ENCODE measurements at places on chromosomes 12 and 14.
A peak's percentile ranks its signal among the peaks of the same experiment; 100 is the strongest.

GRCh38 chr12:46266869-46267574 is 1.8 kb downstream of the SLC38A1 start:
- peak; percentile 53 for DNase-seq

- no peak for DNase-seq
Observed at GRCh38 chr12:40232602-40233001, 7.8 kb downstream of the LRRK2 start.

GRCh38 chr12:26431211-26431610 is 235.8 kb downstream of the SSPN start:
- no peak for DNase-seq

GRCh38 chr12:118727196-118727978 is 254.0 kb upstream of the SRRM4 start:
- DNase-seq, result no peak

DNA sequence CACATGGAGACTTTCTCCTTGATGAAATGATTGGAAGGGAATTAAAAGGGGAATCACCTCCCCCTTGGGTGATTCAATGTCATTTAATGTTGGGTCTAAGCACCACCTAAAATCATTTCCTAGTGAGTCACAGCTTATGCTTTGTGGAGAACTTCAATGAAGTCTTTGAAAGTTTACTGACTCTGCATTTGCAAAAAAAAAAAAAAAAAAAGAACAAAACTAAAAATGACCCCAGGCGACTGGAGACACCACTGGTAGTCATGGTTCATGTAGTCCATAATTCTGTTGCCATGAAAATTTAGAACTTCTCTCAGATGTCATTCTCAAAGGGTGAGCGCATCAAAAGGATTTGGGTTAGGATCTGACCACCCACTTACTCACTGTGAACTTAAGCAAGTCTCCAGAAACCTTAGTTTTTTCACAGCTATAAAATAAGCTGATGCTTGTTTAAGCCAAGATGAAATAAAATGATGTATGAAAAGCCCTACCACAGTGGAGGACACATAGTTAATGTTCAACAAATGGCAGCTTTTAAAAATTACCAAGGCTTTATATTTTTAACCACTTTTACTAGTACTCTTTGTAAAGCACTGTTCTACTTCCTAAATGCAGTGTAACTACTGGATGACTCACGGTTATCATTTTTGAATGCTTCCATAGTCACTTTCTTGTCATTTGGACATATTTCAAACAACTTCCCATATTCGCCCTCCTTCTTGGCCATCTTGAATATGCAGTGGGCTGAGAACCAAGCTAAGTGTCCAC is 18.1 kb upstream of the KSR2 start:
- no peak for DNase-seq

GRCh38 chr12:99110868-99111267 is 465.8 kb downstream of the APAF1 start:
- no peak for DNase-seq

DNA sequence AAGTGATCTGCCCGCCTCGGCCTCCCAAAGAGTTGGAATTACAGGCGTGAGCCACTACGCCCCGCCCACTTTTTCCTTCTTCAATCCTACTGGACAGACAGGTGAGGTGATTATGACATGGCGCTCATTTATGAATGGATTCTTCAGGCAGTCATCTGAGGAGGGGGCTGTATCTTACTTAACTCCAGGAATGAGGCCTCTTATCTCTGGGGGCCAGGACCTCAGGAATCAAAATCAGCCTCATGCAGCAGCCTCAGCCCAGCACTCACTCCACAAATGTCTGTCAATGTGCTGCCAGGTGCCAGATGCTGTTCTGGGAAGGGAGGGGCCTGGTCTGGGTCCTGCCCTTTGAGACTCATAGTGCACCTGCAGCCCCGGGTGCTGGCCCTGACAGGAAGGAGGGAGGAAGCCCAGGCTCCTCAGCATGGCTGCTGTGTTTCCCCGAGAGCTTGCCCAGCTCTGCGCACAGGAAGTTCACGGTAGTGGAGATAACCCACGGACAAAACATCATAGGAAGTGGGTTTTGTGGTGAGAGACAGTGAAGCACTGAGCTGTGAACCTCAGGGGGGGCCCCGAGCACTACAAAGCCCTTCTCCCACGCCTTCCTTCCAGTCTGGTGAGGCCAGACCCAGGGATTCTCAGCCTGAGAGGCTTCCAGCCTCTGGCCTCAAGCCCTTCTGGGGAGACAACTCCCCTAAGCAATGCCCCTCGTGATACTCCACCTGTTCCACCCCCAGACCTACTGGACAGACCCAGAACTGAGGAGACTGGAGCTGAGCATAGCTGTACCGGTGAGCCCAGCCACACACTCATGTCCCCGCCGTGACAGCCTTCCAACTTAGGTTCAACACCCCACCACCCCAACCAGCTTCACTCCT is 22.3 kb downstream of the GALNT6 start:
- DNase-seq, result peak; percentile 79

DNA sequence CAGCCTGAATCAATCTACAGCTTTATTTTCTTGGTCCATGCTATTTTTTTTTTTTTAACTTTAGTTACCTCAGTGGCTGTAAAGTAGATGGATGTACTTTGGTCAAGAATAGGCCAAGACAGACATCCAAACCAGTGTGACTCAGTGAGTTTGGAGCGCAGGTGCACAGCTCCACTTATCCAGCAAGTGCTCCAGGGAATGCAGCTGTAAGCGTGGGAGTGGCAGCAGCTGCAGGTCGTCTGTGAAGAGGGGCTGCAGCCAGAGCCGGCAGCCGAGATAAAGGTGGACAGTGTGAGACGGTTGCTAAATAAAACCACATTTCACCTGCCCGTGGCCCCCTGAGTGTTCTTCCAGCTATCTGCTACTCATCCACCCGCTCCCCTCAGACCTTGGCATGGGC is 1018.7 kb downstream of the AACS start:
- no peak for DNase-seq

GRCh38 chr12:16020031-16020430 is 108.9 kb downstream of the DERA start:
- DNase-seq, result no peak

- no peak for DNase-seq
Observed at GRCh38 chr14:69553252-69553651, 21.4 kb downstream of the CCDC177 start.

GRCh38 chr14:64217834-64218233 is 76.3 kb downstream of the ESR2 start:
- DNase-seq, result no peak

DNA sequence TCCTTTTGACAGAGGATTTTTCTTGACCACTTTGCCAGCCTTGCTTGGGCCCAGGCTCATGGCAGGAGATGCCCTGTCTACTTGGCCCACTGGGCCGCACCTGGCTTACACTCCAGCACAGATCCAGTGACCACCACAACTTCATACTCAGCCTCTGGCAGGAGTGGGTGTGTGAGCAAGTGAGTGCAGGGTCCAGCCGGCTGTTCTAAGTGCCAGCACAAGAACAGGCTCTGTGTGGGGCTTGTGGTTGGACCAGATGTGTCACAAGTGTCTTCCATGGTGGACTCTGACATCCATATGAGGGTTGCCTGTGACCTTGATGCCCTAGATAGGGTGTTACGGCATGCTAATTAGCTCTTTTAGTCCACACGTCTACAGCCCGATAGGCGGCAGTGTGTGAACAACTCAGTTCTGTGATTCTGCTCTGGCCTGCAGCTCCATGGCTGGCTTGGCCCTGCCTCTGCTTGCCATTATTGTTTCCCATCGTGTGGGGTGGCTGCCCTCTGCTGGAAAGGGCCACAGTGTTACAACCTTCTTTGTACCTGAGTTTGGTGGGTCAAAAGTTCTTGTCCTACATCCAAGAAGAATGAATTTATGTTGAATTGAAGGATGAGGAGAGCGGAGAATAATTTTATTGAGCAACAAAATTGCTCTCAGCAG is 1089.1 kb downstream of the SLC6A15 start:
- peak; percentile 1 for DNase-seq

DNA sequence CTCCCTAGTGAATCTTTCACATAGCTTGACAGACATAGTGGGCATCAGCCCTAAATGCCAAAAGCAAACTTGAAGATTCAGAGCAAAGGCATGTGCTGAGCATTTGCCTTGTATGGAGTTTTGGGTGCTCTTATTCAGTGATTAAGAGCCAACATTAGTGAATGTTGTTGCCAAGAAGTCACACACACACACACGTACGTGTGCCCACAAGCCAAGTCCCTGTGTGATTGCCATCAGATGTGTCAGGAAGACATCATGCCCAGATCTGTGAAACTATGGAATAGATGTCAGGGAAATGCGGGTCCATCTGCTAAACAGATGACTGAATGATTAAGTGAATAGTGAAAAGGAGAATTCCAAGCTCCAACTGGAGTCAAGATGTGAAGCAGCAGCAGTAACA is 149.0 kb downstream of the AKAP6 start:
- DNase-seq, result no peak

GRCh38 chr14:30125322-30125979 is 197.8 kb upstream of the PRKD1 start:
- DNase-seq, result no peak

GRCh38 chr14:22794551-22794951 is 20.7 kb downstream of the SLC7A7 start:
- DNase-seq, result no peak

DNA sequence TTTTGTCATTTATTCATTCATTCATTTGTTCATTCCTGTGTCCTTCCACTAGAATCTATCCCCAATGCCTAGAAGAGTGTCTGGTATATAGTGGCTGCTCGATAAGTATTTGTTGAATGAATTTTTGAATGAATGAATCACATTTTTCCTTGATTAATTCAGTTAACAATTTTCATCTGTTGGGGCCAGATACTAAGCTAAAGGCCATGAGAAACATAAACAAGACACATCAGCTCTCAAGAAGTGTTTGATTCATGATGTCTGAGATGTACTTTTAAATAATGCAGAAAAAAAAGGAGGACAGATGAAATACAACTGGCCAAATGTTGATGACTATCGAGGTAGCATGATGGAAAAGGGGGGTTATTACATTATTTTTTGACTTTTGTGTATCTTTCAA is 48.1 kb upstream of the TMED10 start:
- DNase-seq, result no peak

DNA sequence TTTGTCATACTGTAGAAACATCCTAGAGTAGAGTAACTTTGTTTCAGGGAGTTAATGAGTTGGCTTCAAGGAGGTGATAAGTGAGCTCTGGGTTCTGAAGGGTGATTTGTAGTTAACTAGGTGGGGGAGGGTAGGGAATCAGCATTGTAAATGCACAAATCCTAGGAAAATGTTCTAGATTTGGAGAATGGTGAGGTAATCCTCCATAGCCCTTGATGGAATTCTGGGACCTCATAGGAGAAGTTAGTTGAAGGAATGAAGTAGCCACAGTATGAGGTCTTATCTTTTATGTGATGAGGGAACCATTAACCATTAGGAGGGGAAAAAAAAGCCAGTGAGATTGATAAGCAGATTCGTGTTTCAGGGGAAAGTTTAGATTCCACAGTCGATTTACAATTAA is 8.0 kb downstream of the CNOT2 start:
- no peak for DNase-seq

- DNase-seq, result no peak
Observed at GRCh38 chr14:51020024-51020710, 74.7 kb downstream of the TRIM9 start.

- no peak for DNase-seq
Observed at GRCh38 chr12:111413442-111414086, 7.8 kb downstream of the SH2B3 start.

GRCh38 chr12:109553906-109554500 is 19.3 kb downstream of the MMAB start:
- DNase-seq, result no peak

- DNase-seq, result no peak
Observed at GRCh38 chr12:108722992-108723766, 8.1 kb downstream of the CORO1C start.

- DNase-seq, result peak; percentile 54
Observed at GRCh38 chr14:24310646-24311604, at the start of gene LTB4R. TSS of gene LTB4R (plus strand) at chr14:24311502. CDS start at chr14:24315652, 4,150 bp downstream.

DNA sequence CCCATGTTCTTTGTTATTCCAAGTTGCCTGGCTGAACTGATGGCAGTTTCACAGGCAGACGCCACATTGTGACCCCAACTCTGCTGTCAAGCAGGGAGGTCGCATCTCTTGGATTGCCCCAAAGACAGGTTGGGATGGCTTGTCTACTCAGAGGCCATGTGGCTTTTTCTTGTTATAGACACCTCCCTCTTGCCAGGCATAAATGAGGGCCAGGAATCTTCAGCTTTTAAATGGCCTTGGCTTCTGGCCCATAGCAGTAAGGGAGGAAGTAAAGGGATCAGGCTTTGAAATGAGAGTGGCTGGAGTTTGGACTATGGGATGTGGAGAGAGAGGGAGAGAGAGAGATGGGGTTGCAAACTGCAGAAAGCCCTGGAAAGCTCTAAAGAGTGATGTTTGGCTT is 215.0 kb downstream of the TBX5 start:
- no peak for DNase-seq

DNA sequence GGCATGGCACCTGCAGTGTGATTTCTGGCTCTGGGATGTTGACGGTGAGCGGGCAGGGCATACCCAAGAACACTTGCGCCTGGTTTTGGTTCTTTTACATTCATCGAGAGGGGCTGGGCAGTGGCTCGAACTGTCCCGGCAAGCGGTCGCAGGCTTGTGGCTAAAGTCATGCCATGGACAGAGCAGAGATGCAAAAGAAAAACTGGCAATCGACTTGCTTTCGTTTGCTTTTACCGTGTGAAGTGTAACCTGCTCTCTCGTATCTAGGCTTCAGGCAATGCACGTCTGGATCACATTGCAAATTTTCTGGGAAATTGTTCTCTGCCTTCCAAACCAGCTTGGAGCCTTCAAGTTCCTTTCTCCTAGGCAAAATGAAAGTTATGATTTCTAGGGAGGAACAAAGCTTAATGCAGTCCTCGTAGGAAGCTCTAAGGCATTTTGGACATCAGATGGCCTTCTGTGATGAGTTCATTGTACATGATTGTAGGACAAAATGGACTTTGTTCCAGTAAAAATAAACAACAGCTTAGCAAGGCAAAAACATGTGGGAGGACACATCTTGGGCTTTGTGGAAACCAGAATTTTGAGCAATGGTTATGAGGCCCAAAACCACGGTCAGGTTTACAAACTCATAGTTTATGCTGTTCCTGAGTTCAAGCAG is 18.3 kb downstream of the ADGRD1 start:
- DNase-seq, result no peak

- peak; percentile 33 for DNase-seq
Observed at GRCh38 chr12:19129486-19130223, at the start of gene PLEKHA5. TSS of gene PLEKHA5 (plus strand) at chr12:19129733. CDS start at chr12:19129800, 67 bp downstream.

DNA sequence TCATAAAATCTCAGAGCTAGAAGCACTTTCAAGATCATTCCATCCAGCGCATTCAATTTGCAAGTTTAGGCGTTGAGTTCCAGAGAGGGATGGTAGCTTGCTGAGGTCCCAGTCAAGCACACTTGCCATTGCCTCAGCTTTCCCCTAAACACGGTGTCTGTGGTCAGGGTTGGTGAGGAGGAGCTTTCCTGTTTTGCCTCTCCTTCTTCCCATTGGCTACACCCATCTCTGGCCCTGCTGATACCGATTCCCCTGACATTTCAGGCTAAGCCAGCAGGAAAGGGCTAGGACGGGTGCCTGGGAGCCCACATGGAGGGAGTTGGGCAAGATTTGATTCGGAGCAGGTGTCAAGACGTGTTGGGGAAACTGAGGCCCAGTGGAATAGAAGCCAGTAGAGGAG is 9.1 kb downstream of the NFATC4 start:
- DNase-seq, result no peak

Data from T-helper 9 cell (primary cell).